ENCODE measurements at places on chromosomes 6 and 20.

DNA sequence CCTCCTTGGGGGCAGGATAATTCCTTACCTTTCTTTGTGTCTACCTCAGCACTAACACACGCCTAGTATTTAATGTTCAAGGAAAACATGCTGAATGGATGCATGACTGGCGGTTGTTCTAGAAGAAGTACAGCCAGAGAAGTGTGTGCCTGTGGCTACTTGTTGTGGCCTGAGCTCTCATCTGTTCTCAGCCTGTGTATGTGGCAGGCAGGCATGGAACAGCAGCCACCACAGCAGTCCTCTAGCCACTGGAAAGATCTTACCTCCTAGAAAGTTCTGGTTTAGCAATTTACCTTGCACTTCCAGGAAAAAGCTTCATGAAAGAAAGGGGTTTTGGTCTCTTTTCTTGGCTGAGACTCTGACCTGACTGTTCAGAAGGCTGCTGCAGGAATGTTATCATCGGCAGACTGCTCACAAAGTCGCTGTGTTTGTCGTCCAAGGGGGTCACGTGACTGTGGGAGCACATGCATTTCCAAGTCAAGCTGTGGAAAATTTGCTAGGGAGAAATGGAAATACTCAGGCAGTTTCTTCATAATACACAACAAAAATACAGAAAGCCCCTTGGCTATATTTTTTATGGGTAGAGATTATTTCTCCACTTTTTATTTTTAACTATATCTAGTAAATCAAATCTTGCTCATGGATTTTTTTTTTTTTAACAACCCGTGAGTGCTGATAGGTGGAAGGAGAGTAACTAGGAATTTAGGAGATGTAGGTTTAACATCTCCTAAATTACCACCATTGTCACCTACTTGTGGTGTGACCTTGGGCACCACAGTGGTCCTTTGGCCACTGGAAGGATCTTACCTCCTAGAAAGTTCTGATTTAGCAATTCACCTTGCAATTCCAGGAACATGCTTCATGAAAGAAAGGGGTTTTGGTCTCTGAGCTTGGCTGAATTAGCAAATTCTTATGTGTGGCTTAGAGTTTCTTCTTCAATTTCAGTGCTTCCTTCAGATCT is 110.8 kb upstream of the GPR6 start:
- no peak for DNase-seq

- no peak for DNase-seq
Measured at GRCh38 chr6:72724545-72724944, 102.7 kb downstream of the KCNQ5 start.

GRCh38 chr20:58714923-58715351 is 22.3 kb downstream of the NPEPL1 start:
- DNase-seq, result no peak

DNA sequence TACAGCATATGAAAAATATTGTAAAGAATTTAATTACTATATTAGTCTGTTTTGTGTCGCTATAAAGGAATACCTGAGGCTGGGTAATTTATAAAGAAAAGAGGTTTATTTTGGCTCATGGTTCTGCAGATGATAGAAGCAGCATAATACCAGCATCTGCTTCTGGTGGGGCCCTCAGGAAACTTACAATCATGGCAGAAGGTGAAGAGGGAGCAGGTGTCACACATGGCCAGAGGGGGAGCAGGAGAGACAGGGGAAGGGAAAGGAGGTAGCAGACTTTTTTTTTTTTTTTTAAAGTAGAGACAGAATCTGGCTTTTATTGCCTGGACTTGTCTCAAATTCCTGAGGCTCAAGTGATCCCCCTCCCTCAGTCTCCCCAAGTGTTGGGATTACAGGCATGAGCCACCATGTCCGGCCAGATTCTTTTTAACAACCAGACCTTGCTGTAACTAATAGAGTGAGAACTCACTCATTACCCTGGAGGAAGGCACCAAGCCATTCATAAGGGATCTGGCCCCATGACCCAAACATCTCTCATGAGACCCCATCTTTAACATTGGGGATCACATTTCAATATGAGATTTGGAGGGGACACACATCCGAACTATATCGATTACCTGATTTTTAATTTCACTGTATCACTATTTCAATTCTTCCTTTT is 64.6 kb downstream of the MAN1A1 start:
- no peak for DNase-seq

- DNase-seq, result peak; percentile 24
Measured at GRCh38 chr6:132300323-132300949, 100.8 kb downstream of the MOXD1 start.

DNA sequence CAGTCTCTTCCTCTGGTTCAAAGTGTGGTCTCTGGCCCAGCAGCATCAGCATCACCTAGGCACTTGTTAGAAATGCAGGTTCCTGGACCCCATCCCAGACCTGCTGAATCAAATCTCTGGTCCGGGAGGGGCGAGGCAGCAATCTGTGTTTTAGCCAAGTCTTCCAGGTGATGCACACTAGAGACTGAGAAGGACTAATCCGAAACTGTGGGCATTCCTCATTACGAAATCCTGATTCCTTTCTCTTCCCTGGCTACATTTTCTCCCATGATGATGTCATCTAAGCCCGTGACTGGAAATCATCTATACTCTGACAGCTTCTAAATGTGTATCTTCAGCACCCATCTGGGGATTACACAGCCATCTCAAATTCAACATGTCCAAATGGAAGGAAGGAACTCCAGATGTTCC is 39.7 kb upstream of the PRND start:
- DNase-seq, result no peak

DNA sequence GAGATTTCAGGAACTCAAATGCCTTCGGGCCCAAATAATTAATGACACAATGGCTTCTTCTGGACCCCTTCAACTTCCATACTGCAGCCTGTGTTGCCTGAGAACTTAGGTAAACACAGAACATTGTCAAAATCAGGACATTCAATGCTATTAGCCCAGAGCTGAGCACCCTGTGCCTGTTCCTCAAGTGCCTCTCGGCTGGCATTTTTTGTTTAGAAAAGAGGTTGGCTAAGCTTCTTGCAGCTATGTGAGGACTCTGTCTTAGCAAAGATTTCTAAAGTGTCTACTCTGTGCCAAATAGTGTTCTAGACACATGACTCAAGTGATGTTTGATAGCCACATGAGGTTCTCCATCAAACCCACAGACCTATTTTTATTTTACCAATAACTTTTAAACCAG is 289.3 kb upstream of the ARID1B start:
- DNase-seq, result no peak

DNA sequence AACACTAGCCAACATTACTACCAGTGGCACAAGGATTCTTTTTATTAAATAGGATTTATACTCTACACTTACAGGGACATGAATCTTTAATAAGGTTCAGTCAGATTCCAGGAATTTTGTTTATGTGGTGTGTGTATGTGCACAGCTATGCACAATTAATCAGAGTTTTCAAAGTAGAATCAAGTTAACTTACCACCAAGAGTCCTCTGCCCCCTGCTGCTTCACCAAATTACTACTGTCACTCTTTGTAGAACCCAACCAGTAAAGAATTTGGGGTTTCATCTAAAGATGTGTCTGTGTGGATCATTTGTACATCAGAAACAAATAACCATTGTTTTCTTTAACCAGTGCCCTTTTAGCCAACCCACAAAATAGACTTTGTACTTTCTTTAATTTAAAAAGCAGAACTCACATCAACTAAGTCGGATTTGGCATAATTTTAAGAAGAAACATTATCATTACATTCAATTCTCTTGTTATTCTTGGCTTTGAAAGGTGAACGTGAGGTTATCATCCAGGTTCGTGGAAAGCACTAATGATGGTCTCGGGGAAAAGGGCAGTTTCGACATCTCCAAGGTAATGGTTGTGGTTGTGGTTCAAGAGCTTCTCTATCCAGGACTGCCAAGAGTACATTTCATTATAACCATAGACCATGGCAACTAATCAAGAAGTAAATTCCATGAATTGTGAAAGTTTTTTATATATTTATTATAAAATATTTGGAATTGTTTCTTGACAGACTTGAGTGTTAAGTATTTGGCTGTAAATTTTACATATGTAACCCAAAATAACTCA is 514.3 kb upstream of the ID4 start:
- no peak for DNase-seq

DNA sequence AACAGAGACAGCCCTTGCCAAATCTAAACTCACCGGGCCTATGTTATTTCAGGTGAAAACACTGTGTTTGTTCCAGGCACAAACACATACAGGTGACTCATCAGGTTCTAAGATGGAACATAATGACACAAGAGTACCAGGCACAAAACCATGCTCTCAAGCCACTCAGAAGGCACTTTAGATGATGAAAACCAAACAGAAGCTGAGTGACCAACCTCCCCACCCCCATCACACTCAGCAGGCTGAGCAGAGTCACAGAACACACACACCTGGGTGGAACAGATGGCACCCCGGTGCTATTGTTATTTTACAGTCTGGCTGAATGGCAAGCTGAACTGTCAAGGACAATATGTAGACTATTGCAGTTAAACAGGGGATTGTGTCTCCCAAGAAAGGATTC is 20.6 kb upstream of the NKX2-2 start:
- DNase-seq, result no peak

DNA sequence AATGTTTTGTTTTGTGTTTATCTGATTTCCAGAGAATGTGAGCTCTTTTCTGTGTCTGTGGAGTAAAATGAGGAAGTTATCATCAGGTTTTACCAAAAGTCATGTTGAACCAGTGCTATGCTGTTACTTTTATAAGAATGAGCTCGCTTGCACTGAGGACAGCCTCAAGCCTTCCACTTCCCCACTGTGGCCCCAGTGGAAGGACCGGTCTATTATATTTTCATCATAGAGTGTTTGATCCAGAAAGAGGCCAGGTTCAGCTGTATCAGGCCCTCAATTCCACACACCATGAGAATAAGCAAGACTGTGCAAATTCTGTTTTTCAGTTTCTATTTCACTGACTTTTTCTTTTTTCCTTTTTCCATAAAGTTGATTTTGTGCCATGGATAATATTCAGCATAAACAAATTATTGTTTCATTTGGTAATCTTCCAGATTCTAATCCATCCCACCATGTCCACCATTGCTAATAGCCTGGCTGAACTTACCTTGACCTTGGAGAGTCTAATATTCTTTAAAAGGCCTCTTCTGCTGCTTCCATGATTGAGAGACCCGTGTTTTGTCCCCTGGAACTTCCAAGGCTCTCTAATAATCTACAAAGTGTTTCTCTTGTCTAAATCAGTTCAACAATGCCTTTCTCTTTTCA is 286.2 kb downstream of the THBS2 start:
- DNase-seq, result no peak

DNA sequence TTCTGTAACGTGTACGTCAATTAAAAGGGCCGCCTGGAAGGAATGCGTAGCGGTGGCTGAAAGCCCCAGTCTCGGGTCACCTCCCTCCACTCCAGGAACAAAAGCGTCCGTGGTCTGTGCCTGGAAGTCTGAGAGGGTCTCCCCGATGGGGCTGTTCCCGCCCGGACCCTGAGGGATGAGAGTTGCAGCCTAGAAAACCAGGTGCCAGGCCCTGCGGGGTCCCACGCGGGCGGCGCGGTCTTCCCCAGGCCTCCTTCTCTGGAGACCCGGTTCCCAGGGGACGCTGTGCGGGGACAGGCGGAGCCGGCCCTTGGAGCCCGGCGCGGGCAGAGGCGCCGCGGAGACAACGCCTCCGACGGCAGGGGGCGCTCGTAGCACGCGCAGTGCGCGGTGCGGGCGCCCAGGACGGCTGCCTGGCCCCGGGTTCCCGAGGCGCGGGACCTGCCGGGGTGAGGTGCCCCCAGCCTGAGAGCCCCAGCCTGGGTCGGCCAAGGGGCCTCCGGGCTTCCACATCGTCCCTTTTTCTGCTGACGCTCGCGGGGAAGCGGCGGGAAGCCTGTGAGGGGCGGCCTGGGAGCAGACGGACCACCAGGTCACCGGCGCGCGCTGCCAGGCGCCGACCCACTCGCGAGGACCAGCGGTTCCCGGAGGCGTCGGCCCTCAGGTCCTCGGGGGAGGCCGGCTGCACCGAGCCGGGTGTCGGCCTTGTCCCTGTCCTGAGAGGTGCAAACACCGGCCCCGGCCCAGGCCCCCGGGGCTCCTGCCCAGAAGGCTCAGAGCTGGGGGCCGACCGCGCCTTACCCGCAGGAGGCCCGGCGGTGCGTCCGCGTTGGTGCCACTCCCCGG is 5.3 kb upstream of the FOXC1 start:
- DNase-seq, result no peak

GRCh38 chr20:9912858-9913434 is 74.1 kb upstream of the PAK5 start:
- DNase-seq, result no peak

- no peak for DNase-seq
Measured at GRCh38 chr6:113979937-113980336, 9.0 kb upstream of the HDAC2 start.

- DNase-seq, result no peak
Measured at GRCh38 chr6:119184008-119184648, 105.7 kb upstream of the FAM184A start.

GRCh38 chr6:105616521-105616920 is 213.6 kb upstream of the PREP start:
- no peak for DNase-seq

GRCh38 chr20:15834857-15835256 is 738.4 kb downstream of the KIF16B start:
- DNase-seq, result no peak

DNA sequence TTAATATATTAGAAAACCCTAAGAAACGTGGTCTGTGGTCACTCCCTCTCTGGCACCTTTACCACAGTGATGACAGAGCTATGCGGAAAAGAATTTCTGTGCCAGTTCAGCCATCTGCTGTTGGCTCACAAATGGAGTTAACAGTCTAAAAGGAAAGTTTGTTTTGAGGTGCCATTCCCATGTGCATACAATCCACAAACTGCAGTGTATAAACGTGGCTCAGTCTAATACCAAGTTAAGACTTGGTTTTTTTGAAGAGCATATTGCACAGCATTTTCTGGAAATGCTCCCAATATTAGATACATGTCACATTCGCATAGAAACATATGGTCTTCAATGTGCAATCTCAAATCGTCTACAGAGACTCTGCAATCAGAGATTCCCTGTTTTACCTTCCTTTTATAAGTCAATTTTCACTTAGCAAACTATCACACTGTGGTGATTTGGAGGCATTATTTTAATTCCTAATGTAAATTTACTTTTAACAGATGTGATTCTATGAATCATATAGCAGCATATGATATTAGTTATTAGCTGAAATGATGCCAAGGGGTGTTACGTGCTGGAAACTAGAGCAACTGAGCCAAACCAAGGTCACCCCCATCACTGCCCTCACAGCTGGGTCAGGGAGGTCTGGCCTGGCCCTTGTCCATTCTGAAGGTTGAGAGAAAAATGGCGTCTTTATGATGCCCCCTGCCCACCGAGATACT is 383.5 kb downstream of the PRKN start:
- no peak for DNase-seq

DNA sequence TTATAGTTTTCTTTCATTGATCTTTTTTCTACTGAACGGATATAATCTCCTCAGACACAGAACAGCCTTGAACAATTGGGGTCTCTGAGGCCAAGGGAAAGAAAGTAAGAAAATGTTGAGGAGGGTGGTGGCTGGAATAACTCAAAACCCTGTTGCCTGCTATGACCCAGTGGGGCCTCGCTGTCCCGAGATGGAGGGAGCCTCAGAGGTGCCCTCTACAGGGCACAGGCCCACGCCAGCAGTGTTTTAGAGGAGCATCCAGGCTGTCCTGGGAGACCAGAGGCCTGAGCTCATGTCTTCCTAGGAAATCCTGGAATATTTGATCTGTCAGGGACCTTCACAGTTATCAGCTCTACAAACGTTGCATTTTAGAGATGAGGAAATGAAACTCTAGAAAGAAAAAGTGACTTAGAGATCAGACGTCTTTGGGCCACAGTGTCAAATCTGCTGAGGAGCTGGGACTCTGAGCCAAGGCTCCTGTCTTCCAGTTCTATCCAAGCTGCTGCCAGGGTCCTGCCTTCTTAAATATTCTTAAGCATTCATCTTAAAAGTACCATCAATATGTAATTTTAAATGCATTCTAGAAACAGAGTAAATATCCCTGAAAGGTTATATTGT is 26.3 kb downstream of the ALDH5A1 start:
- no peak for DNase-seq

Measured in non-pigmented ciliary epithelial cell (primary cell).